Thoracic aorta (tissue), 2 donors: ENCODE measurements at places on chromosomes 12 and 14. TPM values are rescaled to one million over a fixed set of nuclear protein-coding genes. Genes with fewer than 3 reads are reported as not detected.

The TPH2 gene
- total RNA-seq = not detected

DNA sequence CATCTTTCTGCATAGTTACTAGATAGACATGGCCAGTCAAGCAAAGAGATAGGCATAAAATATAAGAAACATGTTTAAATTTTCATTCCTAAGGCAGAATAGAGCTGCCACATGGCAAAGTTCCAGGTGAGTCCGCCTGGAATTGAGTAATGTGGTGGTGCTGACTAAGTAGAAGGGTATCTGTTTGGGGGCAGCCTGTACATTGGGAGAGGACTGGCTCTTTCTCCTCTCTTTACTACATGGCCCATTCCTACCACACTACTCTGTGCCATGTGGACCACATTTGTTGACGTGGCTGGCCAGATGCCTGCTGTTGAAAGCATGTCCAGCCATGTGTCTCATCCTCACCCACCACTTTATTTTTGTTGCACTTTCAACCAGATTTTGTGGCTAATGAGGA, 354.0 kb downstream of the ETNK1 start:
- DNase-seq = no peak

- DNase-seq = no peak
These were observed 34.3 kb upstream of the TXNRD1 start for GRCh38 chr12:104181313-104181712.

DNA sequence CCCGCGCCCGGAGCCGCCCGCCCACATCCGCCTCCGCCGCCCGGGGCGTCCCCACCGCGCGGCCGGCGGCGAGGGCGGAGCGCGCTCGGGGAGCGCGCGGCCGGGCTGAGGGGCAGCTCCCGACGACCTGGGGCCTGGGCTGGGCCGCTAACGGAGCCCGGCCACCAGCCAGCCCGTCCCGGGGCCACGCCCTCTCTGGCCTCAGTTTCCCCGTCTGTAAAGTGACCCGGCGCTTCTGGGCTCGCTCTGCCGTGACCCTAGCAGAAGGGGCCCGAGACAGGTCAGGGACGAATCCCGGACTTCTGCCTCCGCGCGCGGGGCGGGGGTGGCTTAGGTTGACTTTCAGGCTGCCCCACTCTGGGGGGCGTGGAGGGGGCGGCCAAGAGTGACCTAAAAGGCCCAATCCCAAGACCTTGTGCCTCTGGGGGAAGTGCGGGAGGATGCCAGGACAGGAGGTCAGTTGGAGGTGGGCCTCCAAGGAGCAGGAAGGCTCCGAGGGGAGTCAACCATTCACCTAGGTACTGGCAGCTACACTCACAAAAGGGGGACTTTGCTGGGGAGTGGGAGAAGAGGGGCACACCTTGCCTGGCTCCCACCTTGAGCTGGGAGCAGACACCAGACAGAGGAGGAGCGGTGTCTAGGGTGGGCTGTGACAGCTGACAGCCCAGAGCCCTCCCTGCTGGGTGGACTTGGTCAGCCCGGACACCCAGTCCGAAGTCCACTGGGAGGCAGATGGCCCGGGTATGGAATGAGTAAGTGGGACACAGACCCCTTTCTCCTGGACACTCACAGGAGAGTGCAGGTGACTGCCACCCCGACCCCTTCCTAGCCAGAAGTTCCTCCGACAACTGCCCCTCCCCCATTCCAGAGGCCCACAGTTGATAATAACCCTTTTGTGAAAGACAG, 486 bp upstream of the AKT1 start:
- no peak for DNase-seq

- no peak for DNase-seq
These were observed 243.1 kb upstream of the PWP1 start for GRCh38 chr12:107442326-107442987.

The CISTR gene
- not detected for total RNA-seq

GRCh38 chr12:124422142-124422569, 127.3 kb downstream of the RFLNA start:
- DNase-seq = no peak
